GM13976 (cell line): ENCODE measurements at places on chromosomes 6 and 20.
A peak's percentile ranks its signal among the peaks of the same experiment; 100 is the strongest.

DNA sequence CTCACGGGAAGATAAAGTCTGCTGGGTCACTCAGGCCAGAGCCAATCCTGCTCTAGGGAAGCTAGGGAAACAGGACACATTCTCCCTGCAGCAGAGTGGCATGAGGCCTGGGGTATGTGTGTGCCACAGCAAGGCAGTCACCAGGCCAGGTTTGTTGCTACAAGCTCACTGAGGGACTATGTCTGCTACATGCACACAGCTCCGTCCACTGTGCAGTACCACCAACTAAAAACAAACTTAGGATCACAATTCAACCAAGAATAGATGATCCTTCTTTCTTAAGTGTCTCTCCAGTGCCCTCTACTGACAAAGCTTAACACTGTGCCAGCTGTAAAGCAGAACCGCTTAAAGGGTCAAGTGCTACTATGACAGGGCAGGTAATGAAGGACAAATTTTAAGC is 192.5 kb downstream of the PTPRK start:
- peak; percentile 5 for DNase-seq

- DNase-seq = peak; percentile 53
Observed at GRCh38 chr20:47150403-47151152, 205.9 kb downstream of the ZMYND8 start.

- no peak for DNase-seq
Observed at GRCh38 chr6:15577106-15577505, 85.7 kb downstream of the DTNBP1 start.

DNA sequence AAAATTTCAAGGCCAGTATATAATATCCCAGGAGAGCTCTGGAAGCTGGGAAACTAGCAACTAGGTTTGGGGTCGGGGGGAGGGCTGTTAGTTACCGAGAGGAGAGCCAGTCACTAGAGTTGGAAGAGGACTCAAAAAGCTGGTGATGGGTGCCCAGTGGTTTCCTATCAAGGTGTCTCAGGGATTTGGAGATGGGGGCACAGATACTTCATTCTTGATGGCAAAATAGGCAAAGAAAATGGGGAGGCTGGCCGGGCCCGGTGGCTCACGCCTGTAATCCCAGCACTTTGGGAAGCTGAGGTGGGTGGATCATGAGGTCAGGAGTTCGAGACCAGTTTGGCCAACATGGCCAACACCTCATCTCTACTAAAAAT is 805 bp downstream of the PHF1 start:
- no peak for DNase-seq

DNA sequence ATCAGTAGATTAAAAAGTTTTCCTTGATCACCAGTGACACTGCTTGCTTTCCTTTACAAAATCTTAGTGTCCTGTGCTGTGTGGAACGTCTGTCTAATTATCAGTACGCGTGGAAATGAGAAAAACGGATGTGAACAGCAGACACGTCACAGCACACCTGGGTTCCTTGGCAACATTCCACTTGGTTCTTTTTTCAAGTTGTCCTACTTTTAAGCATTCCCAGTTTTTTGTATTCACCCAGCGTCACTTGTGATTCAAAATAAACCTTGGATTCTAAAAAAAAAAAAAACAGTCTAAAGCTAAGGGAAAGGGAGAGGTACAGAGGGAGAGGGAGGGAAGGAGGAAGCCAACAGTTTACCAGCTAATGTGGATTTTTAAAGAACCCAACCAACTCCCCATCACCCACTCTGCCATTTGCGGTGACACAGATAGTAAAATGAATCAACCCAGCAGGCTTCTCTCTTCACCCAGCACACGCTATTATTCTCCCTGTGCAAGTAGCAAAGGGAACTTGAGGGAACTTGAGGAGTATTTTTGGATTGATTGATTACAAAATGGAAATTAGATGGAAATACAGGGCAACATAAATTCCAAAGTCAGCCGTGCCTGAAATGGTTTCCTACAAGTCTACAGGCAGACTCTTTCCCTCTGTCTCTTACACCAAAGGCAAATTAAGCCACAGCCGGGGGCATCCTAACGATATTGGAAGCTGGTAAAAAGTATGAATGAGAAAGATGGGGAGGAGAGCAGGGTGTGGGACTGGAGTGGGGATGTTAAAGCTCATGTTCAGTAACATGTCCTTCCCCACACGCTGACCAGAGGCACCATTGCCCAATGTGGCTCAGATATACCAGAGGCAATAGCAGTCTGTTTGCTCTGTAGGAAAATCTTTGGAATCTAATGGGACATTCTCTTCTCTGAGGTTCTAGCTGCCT is 129.8 kb downstream of the SASH1 start:
- DNase-seq = no peak

GRCh38 chr20:1466211-1467081 is at the start of gene NSFL1C:
NSFL1C (minus strand) TSS chr20:1466849; CDS start chr20:1466824, 25 bp downstream.
- DNase-seq = peak; percentile 97

DNA sequence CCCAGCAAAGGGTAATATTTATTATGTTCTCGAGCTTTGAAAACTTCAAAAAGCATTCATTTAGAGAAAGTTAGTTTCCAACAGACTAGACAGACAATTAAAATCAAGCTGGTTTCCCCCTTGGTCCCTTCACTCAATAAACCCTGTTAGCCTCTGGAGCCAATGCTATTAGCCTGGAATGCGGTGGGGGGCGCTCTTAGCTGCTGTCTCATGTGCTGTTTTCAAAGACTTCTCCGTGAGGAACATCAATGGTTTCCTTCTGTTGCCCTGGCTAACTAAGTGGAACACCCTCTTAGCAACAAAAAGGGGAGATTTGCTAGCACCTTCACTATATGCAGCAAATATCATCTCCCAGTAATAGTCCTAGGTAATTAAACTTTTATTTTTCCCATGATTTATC is 86.4 kb downstream of the LY86 start:
- DNase-seq = no peak

DNA sequence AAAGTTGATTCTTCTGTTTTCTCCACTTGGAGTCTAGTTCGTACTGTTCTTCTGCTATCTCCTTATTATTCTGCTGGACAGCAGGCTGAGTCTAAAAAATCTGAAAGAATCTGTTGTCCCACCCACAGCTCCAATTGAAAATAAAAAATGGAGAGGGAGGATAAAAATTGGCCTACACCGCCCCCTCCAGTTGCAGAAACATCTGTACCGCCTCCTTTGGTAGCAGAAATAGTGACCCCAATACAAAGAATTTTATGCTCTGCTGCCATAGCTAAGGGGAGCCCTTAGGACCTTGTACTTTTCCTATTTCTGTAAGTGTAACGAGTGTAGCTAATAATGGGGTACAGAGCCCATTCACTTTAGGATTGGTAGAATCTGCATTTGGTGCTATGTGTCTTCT is 4.9 kb upstream of the FKBP1A start:
- DNase-seq = no peak

- DNase-seq = no peak
Observed at GRCh38 chr6:1088492-1089001, 223.4 kb upstream of the FOXQ1 start.

DNA sequence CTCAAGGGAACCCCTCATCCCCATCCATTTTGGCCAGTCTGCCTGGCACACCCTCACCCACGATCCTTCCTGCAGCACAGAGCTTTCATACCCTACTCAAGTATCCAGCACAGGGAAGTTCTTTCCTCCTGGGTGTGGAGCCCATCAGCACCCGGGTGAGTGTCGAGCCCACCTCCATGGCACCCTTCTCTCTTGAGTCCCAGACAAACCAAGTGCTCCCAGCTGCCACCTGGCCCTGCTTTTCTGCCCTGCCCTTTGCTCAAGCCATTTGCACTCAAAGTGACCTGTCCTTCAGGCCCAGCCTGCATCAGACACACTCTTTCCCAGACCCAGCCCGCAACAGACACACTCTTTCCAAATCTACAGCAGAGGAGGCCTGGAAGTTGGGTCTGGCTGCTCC is 257.2 kb downstream of the DLL1 start:
- no peak for DNase-seq

- DNase-seq = no peak
Observed at GRCh38 chr6:49522710-49523593, 23.2 kb downstream of the GLYATL3 start.

DNA sequence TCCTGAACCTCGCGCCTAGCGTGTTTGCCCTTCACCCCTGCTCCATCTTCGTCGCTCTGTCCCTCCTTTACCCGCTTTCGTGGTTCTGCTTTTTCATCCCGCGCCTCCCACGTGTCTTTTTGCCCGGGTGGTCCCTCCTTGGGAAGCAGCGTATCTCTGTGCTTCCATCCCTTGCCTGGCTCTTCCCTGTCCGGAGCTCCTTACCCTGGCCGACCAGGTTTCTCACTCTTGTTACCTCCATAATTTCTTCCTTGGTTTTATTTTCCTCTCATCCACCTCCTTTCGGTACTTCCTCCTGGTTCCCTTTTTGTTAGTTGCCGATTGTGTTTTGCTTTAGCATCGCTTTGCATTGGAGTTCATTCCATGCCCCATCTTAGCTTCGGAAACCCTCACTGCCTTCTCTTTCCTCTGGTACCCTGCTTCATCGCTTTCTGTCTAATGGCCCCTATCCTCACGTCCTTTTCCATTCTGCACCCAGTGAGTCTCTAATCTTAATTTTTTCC is 735 bp downstream of the FAM135A start:
- DNase-seq = no peak

DNA sequence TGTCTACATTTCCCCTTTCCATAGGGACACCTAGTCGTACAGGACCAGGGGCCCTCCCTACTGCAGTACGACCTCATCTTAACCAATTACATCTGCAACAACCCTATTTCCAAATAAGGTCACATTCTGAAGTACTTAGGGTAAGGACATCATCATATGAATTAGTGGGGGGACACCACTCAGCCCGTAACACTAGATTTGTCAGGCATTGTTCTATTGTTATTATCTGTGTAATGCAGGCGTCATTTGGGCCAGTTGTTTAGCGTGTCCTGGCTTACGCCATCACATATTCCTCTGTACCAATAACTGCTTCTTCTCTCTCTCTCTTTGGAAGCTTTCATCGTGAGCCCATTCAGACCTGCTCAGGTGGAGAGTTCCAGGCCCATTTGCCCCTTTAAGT is 89.3 kb downstream of the CAP2 start:
- DNase-seq = no peak

DNA sequence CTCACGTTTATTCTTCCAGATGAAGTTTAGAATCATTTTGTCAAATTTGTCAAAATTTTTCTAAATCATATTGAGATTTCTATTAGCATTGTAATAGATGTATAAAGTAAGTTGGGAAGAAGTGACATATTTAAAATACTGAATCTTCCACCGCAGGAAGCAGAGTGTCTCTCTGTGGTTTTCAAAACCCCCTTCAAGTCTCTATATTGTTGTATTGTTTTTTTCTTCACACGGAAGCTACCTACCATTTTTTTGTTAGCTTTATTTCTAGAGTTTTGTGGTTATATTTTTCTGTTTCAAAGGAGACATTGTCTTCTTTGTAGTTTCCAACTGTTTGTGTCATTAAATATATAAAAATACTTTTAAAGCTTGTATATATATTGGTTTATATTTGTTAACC is 188.6 kb downstream of the ZDHHC14 start:
- DNase-seq = no peak

- no peak for DNase-seq
Observed at GRCh38 chr6:22826961-22827360, 257.6 kb downstream of the HDGFL1 start.

DNA sequence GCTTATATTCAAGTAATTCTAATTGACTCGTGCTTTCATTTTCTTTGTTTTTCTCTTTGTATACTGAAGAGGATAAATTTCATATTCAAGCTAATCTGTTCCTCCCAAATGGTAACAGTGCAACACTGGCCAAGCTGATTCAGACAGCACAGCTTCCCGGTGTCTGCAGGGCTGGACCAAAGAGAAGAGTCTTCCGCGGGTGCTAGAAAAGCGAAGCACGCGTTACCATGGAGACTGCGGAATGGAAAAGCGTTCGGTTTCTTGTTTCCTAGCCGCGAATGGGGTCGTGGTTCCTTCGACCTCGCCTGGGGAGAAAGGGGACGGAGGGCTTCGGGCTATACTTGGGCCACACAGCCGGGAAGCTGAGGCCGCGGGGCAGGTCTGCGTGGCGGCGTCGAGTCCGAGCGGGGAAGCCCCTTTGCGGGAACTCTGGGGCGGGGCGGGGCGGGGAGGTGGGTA is 6.2 kb upstream of the ZNF311 start:
- peak; percentile 55 for DNase-seq

GRCh38 chr6:151701911-151702562 is 105.4 kb upstream of the ESR1 start:
- DNase-seq = no peak

- no peak for DNase-seq
Observed at GRCh38 chr6:169661391-169661756, 40.5 kb downstream of the WDR27 start.
